Left ventricle myocardium inferior (tissue), 1 donor: ENCODE measurements at places on chromosomes 2 and 18. TPM values are rescaled to one million over a fixed set of nuclear protein-coding genes. Genes with fewer than 3 reads are reported as not detected.

KLHL30 gene
- 17.3 TPM for total RNA-seq

DNA sequence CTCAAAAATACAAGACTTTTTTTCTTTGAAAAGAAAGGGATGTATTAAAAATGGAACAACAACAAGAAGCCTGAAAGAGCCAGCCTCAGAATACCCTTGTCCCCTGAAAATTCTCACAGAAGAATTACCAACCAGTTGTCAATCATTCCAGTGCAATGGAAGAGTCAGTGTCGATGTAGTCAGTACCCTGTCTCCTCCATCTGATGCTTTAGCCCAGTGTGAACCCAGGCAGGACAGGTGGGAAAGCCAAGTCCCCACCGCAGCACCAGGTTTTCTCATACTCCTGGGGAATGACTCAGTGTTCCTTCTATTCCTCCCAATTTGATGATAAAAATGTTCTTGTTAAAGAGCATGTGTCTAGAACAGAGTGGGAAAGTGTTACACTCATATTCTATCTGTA, 332.0 kb upstream of the CHAC2 start:
- peaks cover 8% of the 10 kb centered on the region for H3K4me1 ChIP-seq
- no peak overlapping the region for H3K4me3 ChIP-seq
- H3K27ac ChIP-seq: no peak overlapping the region
- H3K27me3 ChIP-seq: no peaks in the 10 kb centered on the region

RAB27B gene
- total RNA-seq: 0.16 TPM

SOX11 gene
- 0.93 TPM for total RNA-seq

LAMA1 gene
- total RNA-seq: not detected

GRCh38 chr2:118577202-118577601, 270.2 kb downstream of the EN1 start:
- no peak overlapping the region for H3K27ac ChIP-seq
- no peaks in the 10 kb centered on the region for H3K4me1 ChIP-seq
- no peak overlapping the region for H3K4me3 ChIP-seq
- H3K27me3 ChIP-seq: peaks cover 28% of the 10 kb centered on the region
- H3K36me3 ChIP-seq: no peaks in the 10 kb centered on the region

SLC35G4 gene
- total RNA-seq: not detected

ONECUT2 gene
- total RNA-seq: 0.41 TPM

DNA sequence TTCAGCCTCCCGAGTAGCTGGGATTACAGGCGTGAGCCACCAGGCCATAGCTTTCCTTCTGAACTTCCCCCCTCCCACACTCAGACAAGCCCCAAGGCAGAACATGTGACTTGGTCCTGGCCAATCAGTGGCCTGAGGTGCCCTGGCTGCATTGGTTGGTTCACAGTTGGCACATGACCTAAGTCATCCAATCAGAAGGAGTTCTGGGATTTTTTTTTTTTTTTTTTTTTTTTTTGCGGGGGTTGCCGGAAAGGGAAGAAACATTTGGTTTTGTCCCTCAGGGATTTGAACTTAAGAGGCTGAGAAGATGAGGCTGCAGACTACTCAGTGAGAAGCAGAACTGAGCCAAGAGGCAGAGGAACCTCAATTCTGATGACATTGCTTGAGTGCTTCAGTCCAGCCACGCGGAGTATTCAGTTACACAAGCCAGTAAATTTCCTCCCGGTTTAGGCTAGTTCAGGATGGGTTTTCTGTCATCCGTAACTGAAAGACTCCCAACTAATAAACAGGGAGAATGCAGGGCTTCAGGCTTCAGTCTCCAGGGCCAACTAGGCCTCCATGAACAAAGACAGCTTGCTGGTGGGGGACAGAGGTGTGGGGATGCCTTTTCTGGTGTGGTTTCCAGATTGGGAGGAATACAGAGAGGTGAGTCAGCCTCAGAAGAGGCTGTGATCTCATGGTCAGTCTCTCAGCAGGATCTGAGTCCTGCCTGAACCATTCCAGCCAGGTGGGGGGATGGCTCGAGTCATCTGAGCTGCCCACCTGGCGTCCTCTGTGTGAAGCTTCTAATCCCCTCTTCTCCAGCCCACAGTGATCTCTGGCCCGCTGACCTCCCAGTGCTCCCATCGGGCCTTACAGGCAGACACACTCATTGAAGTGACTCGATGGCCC, 9.2 kb downstream of the PTMA start:
- no peak for DNase-seq
- peaks cover 44% of the 10 kb centered on the region for H3K4me1 ChIP-seq
- H3K36me3 ChIP-seq: peaks cover 8% of the 10 kb centered on the region
- no peaks in the 10 kb centered on the region for H3K27me3 ChIP-seq
- H3K4me3 ChIP-seq: no peak overlapping the region
